ENCODE measurements at places on chromosomes 11 and 22.

DNA sequence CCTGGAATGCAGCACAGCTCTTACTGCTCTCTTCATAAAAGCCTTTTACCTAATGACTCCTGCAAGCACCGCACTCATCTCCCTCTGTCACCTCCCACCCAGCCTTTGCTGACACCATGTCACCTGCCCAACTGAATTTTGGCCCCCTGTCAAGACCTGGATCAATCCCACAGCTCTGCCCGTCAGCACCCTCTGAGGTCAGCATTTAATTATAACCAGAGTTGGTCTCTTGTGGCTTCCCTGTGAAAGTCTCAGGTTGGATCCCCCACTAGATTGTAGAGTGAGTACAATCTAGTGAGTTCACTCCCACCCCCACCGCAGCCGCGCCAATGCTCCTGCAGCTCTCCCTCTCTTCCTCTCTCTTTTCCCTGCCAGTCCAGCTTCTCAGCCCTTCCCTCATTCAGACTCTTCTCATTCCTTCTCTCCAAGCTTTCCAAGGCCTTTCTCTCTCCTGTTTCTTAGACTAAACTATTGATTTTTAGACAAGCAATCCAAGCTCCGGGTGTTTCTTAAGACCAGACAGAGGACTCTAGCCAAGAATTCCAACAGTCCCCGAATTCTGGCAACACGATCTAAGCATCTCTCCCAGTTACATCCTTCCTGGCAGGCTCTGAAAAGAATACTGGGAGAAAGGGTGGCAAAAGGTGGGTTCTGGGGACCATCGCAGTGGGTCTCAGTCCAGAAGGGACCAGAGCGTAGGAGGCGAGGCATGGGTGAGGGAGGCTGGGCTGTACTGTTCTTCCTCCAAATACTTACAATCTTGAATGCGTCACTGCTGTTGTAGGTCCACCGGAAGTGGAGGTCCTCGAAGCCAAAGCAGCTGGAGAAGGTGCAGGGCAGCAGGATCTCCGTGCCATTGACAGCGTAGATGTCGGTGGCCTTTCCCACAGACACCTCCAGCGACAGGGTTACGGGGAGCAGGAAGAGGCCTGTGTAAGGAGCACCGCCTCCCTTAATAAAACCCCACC, 8.0 kb downstream of the SCN4B start:
- DNase-seq = no peak

DNA sequence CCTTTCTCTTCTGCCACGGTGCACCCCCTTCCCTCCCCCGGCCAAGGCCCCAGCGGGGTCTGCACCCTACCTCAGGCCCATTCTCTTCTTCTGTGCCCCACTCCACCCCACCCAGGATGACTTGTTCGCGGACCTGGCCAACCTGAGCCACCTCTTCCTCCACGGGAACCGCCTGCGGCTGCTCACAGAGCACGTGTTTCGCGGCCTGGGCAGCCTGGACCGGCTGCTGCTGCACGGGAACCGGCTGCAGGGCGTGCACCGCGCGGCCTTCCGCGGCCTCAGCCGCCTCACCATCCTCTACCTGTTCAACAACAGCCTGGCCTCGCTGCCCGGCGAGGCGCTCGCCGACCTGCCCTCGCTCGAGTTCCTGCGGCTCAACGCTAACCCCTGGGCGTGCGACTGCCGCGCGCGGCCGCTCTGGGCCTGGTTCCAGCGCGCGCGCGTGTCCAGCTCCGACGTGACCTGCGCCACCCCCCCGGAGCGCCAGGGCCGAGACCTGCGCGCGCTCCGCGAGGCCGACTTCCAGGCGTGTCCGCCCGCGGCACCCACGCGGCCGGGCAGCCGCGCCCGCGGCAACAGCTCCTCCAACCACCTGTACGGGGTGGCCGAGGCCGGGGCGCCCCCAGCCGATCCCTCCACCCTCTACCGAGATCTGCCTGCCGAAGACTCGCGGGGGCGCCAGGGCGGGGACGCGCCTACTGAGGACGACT, 15.9 kb downstream of the RTN4RL2 start:
- no peak for DNase-seq

- DNase-seq = no peak
These were observed 46.2 kb downstream of the ENDOD1 start for GRCh38 chr11:95135880-95136279.

- no peak for DNase-seq
These were observed 222.1 kb upstream of the FAT3 start for GRCh38 chr11:92002568-92002967.

DNA sequence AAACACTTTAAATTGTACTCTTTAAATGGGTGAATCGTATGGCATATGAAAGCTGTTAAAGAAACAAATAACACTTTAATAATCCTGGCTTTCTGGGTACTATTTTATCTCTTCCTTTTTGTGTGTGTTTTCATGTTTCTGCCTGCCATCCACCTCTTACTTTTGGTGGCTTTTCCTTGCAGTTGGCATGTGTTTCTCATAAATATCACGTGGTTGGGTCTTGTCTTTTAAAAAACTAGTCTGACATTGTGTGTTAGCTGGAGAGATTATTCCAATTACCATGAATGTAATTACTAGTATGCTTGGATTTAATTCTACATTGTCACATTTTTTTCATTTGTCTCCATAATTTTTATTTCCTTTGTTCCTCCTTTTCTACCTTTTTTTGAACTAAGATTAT, 262.9 kb upstream of the B3GAT1 start:
- no peak for DNase-seq

DNA sequence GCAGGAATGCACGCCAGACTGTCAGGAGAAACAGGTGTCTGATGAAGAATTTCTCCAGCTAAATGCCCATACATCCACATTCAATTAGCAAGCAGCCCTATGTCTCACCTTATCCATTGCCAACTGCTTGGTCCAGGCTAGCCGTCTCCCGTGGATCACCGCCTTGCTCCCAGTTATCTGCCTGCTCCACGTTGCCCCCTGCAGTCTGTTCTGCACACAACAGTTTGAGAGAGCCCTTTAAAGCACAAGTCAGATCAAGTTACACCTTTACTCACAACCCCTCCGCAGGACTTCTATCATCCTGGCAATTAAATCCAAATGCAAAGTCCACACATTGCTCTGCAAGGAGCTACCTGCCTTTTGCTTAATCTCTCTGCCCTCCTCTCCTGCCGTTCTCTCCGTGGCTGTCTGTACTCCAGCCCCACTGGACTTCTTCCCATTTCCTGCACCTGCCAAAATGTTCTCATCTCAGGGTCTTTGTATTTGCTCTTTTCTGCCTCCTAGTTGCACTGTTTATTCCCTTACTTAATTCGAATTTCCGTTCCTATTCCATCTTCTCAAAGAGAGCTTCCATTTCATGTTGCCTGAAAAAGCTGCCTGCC, 185.3 kb upstream of the LARGE1 start:
- no peak for DNase-seq

DNA sequence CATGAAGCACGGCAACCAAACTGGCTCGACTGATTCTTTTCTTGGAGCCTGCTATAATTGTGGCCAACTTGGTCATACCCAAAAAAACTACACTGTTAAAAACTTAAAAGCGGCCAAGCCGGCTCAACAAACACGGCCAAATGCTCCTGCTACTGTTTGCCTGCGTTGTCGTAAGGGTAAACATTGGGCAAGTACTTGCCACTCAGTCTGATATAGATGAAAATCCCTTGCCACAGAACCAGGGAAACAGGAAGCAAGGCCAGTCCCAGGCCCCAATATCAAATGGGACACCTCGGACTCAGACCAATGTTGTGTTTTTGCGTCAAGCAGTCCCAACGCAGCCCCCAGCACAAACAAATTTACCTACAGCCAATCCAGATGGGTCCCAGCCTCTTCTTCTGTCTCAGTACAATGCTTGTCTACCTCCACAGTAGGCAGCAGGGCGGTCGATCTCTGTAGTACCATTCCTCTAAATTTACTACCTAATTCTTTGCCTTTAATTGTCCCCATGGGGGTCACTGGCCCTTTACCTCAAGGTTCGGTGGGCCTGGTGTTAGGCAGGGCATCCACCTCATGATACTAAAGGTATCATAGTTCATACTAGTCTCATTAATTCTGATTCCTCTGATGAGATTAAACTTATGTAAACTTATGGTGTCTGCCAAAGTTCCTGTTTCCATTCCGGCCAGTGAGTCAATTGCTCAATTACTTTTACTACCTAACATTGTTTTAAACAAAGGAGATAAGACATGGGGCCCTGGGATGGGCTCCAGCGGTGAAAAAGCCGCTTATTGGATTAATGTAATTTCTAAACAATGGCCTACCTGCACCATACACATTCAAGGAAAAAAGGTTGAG, 3.7 kb upstream of the COMT start:
- no peak for DNase-seq
